ENCODE measurements at places on chromosomes 5 and 9.
A peak's percentile ranks its signal among the peaks of the same experiment; 100 is the strongest.

GRCh38 chr9:18910916-18911315 is 122.1 kb downstream of the SAXO1 start:
- no peak for DNase-seq

- no peak for DNase-seq
Observed at GRCh38 chr5:74510476-74511075, 130.0 kb downstream of the ENC1 start.

DNA sequence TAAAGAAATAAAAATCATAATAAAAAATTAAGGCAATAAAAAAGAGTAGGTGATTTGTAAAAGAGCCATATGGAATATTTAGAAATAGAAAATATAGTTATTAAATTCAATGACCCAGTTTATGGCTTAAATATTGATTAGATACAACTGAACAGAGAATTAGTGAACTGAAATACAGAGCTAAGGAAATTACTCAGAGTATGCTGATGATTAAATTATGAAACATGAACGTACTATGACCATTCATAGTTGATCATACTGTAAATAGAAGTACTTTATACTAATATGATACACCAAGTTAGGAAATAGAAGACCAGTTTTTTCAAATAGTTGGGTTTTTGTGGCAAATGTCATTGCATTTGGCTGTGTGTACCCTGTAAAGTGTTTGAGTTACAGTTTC is 194.5 kb downstream of the CWC27 start:
- DNase-seq: no peak

GRCh38 chr5:87899721-87900131 is 368.9 kb downstream of the TMEM161B start:
- no peak for DNase-seq

- DNase-seq: peak; percentile 93
Observed at GRCh38 chr5:20601678-20602100, 613.7 kb upstream of the CDH18 start.

DNA sequence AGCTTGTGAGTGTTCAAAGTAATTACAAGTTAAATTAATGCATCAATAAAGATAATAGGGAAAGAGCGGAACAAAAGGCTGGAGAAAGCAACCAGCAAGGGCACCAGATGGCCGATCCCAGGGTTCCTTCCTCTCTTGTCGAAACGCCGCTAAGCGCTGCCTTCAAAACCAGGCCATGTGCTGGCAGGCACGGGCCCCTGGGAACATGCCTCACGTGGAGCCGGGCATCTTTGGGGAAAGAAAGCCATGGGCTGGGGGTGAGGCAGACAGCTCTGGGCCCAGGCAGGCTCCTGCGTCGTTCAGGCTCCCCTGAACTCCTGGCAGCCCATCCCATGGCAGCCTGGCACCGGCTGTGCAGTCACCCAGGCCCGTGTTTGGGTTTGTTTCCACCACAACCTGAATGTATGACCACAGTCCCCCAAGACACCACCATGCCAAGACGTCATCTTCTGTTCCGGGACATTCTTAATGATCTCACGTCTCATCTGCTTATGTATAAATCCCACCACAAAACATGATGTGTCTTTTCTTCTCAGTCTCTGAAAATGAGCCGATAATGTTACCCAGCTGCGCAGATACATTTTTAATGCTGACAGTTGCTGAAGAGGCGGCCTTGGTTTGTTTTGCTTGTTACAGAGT is 110.4 kb upstream of the SARDH start:
- no peak for DNase-seq

DNA sequence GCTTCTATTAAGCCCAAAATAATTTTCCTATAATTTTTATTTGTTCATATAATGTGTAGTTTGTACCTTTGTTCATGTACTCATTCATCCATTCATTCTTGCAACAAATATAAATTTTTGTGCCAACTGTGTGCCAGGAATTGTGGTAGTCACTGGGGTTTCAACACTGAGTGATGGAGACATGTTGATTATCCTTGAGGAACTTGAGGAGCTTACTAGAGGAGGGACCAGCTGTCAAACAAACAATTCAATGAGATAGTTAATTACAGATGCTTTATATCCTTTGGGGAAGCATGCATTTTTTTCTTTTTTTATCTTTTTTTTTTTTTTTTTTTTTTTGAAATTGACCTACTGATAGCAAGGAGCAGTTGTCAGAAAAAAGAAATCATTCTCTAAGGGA is 324.8 kb downstream of the GABRG2 start:
- no peak for DNase-seq

GRCh38 chr5:88660264-88660946 is 222.6 kb downstream of the MEF2C start:
- DNase-seq: peak; percentile 67

DNA sequence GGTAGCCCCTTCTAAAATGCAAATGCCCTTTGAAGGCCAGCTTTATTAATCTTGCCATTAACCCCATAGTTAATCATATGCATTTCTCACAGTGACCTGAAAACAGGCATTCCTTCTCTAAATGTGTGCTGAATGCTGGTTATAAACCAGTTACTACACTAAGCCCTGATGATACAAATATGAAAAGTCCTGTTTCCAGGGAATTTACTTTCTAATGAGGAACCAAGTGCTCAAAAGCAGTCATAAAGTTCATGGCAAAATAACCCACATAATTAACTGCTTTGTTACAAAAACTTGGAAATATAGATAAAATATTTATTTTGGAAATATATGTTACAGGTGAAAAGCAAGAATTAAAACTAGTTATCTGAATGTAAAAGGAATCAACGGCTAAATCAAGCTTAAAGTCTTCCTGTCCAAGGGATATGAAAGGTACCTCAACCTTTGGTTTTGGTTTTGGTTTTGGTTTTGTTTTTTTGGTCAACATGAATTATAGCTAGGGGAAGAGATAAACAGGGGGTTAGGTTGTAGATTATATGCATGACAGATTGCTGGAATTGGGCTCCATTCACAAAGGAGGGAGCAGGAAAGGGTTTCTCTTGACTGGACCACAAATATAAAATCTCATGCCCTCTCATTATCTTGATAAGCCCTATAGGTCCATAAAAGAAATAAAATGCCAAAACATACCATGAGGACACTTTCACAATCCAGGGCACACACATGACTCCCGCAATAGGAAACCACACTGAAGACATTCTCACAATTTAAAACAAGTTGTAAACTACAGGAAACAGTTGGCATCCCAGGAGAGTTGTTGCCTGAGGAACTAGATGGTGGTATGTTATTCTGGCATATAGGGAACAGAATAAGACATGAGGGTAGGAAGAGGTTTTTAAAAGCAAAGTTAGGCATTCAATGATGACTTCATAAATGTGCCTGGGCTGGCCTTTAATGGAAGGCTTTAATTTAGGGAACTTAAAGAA is 46.7 kb upstream of the MACIR start:
- DNase-seq: no peak

DNA sequence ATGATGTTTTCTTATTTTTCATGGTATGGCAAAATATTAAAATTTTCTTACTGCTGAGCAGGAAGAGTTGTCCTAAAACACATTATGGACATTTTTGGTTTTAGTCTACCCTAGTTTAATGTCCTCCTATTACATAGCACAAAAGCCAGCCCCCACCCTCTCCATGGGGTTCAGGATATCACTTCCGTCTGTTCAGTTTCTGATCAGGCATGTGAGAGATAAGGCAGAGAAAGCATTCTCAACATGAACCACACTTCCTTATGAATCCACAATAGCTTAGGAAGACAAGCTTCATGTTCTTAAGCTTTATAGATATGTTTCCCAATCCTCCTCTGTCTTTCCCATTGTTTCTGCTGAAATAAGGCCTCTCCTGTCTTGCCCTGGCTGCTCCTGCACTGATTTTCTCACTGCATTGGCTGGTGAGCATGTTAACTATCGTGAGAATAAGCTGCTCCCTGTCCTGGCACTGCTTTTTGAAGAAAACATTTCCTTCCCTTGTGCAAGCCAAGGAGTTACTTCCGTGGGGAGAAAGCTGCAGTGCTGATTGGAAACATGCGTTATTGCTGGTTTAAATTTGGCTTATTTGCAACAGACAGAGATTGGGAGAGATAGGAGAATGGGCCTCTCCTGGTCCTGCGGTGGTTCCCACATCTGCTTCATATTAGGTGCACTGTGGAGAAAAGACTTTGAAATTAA is 260.3 kb upstream of the RPS23 start:
- DNase-seq: no peak

DNA sequence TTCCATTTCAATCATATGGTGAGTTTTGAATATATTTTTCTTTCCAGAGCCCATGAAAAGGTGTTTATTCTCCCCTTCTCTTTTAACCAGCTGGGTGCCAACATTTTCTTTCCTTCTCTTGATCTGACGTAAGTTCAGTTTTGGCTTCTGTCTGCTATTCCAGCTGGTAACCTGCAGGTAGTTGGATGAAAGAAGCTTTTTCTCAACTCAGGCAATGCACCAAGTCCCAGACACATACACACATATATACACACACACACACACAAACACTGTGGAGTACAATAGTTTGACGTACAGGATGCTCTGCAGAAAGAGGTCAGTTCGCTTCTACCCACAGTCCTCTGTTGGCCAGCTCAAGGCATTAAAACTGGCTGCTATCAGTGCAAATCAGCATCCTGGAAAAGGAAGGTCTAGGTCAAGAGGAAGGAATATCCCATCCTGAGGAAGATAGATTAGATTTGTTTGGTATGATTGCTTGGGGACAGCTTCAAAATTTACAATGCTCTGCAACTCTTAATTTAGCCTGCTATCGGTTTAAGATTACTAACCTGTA is 214.3 kb upstream of the SEMA6A start:
- no peak for DNase-seq

DNA sequence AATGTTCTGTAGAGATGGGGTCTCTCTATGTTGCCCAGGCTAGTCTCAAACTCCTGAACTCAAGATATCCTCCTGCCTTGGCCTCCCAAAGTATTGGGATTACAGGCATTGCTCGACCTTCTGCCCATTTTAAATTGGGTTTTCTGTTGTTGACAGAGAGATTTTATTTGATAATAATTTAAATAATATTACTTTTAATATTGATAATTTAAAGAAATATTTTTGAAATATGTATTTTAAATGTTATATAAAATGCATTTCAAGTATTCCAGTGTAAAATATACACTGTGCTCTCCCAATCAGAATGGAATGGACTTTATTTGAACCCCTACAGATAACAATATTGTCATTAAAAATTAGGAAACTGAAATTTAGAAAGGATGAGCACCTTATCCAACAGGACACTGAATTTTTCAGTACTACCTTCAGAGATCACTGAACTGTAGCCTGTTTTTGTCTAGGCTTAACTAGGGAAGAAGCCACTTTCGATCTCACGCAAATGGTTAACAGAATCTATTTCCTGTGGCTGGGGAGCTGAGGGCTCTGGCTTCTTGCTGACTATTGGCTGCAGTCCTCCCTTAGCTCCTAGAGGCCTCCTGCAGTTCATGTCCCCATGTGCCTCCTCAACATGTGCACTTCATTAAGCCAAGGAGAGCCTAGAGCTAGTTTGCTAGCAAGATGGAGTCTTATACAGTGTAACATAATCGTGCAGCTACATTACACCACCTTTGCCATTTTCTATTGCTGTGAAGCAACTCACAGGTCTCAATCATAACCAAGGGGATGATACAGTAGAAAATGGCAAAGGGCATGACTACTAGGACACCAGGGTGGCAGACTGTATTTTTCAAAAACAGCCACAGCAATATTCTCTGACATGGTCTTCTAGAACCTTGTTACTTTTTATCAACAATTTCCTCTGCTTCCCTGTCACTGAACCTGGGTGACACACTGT is 150.0 kb downstream of the CDC42SE2 start:
- peak; percentile 17 for DNase-seq

DNA sequence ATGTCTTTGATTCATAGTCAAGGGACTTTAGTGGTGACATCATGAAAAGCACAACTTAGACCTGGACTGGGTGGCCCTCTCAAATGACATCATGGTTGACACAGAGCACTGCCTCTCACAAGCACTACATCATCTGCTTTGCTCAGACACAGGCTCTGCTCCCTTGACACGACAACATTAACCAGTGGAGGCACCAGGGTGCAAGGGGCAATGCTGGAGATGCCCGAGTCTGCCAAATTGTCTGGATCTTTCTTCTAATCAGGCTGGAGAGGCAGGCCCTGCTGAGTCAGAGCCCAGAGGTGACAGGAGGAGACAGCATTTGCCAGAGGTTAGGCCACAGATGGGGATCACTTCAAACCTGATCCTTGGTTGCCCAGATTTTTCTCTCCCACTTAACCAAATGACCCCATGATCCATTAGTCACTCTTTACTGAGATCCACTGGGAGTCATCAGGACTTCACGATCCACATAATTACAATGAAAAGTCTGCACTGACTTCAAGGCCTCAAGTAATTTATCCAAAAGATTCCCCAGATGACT is 174.4 kb downstream of the SLIT3 start:
- DNase-seq: no peak

- no peak for DNase-seq
Observed at GRCh38 chr9:90032296-90033027, 427.6 kb downstream of the GADD45G start.

DNA sequence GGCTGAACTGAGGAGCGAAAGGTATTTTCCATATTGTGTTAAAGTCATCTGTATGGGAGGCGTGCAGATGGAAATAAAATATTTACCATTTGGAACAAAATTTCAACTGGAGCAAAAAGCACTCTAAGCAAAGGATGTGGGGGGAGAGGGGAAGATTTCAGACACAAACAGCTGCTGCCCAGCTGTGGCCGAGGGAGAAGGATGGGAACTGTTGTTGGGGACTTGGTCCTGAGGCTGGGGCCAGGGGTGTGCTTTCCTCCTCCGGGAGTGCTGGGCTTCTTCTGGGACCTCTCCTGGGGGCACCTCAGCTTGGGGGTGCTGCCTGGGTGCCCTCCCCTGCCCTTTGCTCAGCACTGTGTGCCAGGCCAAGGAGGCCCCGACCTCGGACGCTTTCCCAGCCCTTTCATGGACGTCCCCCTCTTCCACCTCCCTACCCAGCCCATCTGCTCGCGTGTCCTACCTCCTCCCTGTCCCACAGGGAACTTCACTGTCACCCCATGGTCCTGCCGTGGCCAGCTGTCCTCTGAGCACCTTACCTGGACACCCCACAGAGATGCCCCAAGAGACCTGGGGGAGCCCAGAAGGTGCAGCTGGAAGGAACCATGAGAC is 101.9 kb upstream of the COL5A1 start:
- no peak for DNase-seq

- DNase-seq: no peak
Observed at GRCh38 chr9:93786204-93786603, 169.0 kb downstream of the BARX1 start.

DNA sequence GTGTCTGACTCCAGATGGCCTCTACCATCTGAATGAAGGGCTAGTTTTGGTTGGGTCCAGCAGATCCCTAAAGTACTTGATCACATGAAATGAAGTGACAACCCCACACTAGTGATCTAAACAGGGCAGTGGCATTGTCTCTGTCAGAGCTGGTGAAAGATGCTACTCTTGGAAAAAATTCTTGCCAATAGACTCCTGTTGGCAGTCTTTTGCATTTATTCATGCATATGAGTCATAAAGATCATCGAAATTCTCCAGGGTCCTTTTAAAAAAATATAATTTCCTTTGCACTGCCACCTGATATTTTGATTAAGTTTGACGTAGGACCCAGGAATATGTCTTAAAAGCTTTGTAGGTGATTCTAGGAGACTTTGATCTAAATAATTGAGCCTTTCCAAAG is 135.1 kb upstream of the ELL2 start:
- no peak for DNase-seq

Data from WERI-Rb-1 (cell line).